ENCODE measurements at places on chromosomes 16 and 17.

- peak; percentile 16 for DNase-seq
Measured at GRCh38 chr16:31471875-31472708, at the start of gene TGFB1I1. TGFB1I1 (plus strand) TSS chr16:31472152; CDS start chr16:31472189, 37 bp downstream.

DNA sequence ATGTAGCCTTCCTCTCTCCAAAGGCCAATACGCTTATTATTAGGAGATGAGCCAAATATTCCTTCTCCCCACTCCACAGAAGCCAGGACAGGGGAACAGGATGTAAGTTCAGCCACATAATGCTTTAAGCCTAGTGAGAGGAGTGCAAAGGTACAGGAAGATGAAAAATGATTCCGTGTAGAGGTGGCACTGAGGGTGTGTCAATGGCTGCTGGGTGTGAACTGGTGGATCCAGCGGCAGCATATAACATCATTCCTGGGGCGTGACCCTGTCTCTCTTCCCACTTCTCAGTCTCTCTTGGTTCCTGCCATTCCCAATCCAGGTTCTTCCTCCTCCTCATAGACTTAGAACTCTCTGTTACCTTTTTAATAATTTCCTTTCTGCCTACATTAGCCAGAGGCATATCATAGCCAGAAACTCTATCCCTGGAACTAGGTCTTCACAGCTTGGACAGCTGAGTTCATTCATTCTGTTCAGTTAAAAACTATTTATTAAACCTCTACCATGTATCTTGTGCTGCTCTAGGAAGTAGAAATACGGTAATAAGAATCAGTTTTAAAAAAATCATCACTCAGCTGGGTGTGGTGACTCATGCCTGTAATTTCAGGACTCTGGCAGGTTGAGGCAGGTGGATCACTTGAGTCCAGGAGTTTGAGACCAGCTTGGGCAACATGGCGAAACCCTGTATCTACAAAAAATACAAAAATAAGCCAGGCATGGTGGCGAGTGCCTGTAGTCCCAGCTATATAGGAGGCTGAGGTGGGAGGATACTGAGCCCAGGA, 58.0 kb upstream of the FAM20A start:
- no peak for DNase-seq

- DNase-seq = no peak
Measured at GRCh38 chr16:31269541-31269940, 9.8 kb downstream of the ITGAM start.

DNA sequence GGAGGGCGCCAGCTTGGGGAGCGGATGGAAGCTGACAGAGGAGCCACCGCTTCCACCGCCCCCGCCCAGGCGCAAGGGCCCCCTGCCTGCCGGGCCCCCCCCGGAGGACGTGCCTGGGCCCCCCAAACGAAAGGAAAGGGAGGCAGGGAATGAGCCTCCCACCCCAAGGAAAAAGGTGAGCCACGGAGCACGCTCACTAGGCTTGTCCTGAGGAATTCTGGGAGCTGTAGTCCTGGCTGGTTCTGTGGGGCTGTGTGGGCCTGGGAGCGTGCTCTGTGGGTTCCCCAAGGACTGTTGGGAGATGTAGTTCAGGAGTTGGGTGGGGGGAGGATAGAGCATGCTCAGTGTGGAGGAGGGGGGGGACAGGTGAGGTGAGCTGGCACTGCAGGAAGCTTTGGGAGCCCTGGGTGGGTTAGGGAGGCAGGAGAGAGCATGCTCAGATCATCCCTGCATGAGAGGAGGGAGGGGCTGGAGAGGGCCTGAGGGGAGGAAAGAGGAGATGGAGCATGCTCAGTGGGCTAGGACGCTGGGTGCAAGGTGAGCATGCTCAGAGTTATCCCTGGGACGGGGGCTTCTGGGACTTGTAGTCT, 4.5 kb downstream of the FBXL19 start:
- peak; percentile 80 for DNase-seq

DNA sequence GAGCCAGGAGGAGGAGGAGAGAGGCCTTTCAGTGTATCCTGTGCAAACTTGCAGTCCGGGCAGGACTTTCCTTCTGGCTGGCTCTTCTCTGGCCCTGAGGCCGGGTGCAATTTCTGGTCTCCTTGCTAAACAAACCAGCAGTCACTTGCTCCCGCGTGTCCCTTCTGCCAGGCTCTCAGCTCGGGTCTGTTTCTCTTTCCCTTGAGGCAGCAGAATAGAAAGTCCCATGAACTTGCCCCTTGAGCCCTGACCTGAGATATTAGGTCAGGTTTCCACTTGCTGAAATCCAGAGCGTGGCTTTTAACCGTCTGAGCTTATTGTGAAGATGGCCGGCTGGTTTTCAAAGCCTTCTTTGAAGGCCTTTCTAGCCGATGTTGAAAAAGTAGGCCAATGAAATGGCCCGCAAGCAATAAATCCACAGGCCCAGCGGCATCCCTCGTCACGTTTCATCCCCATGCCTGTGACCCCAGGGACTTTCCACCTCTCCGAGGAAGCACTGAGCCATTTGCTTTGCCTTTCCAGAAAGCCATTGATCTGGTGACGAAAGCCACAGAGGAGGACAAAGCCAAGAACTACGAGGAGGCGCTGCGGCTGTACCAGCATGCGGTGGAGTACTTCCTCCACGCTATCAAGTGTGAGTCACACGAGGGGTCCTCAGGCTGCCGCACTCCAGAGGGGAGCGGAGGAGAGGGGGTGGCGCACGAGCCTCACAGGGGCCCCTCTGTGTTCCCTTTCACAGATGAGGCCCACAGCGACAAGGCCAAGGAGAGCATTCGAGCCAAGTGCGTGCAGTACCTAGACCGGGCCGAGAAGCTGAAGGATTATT, 4.5 kb downstream of the VPS4A start:
- DNase-seq = no peak

GRCh38 chr16:87367529-87367928, 16.0 kb downstream of the FBXO31 start:
- no peak for DNase-seq

DNA sequence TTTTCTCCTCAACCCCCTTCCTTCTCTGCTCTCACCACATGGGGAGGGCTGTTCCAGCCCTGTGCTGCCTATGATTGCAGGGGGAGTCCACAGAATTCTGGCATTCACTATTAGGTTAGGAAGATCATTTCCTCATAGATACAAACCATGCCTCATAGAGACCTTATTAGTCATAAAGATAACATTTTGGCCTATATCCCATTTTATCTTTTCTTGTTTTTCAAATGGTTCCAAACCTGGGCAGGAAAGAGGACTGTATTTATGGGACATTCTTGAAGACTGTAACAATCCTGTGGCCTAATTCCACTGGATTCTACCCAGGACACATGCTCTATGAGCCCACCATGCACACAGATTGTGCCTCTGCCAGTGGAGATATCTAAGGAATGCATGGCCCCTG, 51.7 kb downstream of the ASIC2 start:
- DNase-seq = no peak

All from NCI-H510A (cell line).